ENCODE measurements at places on chromosomes 6 and 20. TPM values are rescaled to one million over a fixed set of nuclear protein-coding genes. Genes with fewer than 3 reads are reported as not detected.
A peak's percentile ranks its signal among the peaks of the same experiment; 100 is the strongest.

DNA sequence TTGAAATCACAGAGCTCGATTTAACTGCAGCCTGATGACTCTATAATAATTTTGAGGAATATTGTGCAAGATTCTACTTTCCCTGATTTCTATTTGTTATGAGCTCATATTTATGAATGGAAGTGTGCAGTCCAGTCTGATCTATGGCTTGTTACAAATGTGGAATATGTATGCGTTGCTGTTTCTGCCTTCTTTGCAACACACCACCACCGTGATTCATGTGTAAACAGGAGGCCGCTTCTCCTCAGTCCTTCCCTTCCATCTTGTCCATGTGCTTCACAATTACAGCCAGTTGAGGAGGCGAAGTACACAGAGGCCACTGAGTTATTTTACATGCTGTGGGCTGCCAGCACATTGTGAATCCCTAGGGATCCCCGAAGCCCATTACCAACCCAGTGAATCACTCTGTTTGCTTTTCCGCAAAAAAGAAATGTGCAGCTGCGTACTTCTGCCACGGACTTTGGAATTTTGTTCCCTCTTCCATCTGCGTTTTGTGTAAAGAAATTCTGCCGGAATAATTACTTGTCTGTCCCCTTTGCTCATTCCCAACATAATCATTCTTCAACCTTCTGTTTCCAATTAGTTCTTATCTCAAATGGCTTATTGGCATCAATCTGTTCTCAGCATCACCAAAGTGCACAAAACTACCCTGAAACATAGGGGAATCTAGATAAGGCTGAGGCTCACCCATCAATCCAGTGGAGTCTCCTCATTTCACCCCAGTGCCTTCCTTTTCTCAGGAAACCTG lies 551.6 kb upstream of the CITED2 start:
- no peak for DNase-seq

GRCh38 chr20:34282041-34282440 lies 21.1 kb downstream of the AHCY start:
- no peak for DNase-seq

DNA sequence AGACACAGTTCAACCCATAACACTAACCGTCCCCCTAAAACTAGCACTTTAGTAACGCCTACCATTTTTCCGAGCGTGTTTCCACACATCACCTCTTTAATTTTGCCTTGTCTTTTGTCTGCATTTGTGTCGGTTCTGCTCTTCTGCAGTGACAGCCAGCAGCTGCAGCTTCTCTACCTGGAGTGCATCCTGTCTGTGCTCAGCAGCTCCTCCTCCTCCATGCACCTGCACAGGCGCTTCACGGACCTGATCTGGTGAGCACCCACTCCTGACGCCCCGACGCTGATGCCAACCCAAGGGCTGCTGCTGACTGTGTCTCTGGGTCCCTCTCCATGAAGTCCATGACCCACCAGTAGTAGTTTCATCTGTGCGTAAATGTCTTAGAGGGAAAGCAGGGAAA lies 35.4 kb upstream of the PBOV1 start:
- DNase-seq: no peak

GRCh38 chr6:99120641-99121040 lies 172.9 kb upstream of the FBXL4 start:
- DNase-seq: no peak

- DNase-seq: no peak
Observed at GRCh38 chr6:73929405-73929804, 233.4 kb downstream of the CD109 start.

DNA sequence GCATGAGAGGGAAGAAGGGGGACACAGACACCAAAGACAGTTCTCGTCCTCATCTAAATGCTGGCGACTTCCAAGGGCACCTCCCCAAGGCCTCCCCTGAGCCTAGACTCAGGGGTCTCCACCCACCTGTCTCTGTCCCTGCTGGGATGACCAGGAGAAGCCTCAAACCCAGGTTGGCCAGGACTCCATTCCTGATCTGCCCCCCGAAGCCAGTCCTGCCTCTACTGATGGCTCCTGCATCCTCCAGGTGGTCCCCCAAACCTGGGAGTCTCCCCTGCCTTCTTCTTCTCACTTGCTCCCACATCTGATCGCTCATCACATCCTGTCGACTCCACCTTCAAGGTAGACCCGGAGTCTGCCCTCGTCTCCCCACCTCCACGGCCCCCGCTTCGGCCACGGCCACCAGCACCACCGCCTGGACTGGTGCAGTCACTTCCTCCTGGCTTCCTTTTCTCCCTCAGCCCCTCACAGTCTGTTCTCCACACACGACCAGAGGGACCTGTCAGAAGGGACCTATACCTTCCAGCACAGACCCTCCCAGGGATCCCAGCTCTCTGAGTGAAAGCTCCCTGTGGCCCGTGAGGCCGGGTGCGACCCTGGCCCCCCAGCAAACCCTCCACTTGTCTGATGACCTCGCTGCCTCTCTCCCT lies 92.1 kb downstream of the CEBPB start:
- DNase-seq: no peak

DNA sequence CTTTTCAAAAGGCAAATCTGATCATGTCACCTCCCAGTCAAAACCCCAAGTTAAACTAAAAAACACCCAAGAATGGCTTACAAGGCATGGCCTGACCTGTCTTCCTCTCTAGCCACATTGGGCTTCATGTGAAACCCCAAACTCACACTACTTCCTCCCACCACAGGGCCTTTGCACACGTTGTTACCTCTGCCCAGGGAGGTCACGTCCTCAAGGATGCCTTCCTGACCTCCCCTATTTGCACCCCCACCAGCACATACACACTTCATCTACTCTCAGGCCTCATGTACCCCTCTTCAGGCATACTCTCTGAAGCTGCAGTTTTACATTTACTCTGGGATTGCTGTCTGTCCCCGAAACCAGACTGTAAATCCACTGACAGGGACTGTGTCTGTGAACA lies 6.1 kb downstream of the EZR start:
- DNase-seq: no peak

DNA sequence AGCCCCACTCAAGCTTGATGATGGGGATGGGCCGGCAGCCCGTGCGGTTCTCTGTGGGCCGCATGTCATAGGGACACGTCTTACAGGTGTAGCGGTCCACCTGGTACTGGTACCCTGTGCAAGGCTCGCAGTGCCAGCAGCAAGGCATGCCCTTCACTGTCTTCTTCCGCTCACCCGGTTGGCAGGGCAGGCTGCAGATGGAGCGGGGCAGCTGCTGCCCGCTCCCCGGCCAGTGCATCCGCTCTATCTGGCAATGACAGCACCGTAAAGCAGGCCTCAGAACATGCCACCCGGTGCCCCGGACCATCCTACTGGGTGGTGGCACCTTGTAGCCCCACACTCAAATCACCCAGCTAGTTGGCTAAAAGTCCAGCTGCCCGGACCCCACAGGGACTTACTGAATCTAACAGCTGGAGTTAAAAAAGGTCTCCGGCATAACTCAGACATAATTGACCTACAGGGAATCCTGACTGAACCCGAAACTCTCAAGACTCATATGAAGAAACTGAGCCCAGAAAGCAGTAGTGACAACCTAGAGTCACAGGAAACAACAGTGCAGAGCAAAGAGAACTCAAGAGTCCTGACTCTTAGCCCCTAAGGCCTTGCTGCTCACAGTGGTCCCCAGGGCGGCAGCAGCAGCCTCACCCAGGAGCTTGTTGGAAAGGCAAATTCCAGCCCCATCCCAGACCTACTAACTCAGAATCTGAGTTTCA lies 109.4 kb downstream of the GRM4 start:
- DNase-seq: no peak

DNA sequence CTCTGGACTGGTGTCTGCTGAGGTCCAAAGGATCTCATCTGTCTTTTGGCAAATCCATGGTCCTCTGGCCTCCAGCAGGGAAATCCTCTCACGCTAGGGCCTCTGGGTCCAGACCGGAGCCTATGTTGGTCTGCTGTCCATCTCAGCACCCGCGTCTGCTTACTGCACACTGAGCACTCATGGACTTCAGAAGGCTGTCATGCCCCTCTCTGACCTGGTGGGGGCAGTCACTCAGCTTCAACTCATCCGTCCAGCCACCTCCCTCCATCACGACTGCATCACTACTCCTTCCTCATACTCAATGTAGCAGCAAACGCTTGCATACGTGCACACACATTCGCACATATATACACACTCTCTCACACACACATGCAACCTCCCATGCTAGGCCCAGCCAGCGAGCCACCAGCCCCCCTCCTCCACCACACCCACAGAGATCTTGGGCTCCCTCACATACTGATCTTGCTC lies 33.3 kb downstream of the GABRR2 start:
- no peak for DNase-seq

- peak; percentile 71 for DNase-seq
Observed at GRCh38 chr6:121838842-121839241, 403.4 kb downstream of the GJA1 start.

DNA sequence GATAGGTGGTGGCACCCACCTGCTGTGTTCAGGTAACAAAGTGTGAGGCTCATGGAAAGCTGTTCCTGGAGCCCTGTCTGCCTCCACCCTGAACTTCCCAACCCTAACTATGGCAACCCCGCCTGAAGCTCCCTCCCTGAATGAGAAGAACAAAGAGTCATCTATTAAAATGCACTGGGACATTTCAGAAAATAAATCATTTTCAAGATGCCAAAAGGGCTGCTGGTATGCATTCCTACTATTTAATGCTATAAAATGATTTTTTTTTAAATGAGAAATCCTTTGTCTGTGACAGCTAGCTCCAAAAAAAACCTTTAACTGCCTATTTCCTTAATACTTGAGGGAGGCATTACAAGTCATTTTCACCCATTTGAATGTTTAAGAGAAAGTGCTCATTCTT lies 84.3 kb upstream of the MRPS10 start:
- no peak for DNase-seq

DNA sequence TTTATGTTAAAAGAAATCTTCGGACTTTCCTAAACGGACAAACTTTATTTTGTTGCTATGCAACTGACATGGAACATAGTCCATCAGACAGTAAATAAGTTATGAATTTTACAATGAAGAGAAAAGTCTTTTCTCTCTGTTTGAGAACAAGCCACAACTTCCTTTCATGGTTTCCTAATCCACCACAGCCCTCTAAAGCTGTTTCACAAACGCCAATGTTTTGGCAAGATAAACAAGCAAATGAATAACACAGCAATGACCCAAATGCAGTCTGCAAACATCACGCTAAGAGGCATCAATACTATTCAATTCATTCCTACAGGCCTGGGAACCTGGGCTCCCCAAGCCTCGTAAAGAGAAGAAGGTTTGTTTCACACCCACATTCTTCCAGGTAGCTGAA lies 60.4 kb downstream of the HAO1 start:
- no peak for DNase-seq

GRCh38 chr20:46635514-46636136 lies 15.6 kb downstream of the SLC13A3 start:
- no peak for DNase-seq

The HLA-DQB1 gene
- total RNA-seq: 3.0 TPM

The BCKDHB gene
- total RNA-seq: 19.0 TPM

The GPLD1 gene
- 3.1 TPM for total RNA-seq

The C20orf202 gene
- total RNA-seq: not detected

The TMEM181 gene
- 67.9 TPM for total RNA-seq

The LKAAEAR1 gene
- not detected for total RNA-seq
